ENCODE measurements at places on chromosomes 2 and 18.
A peak's percentile ranks its signal among the peaks of the same experiment; 100 is the strongest.

- peak; percentile 42 for DNase-seq
These were observed 36.9 kb downstream of the TRAK2 start for GRCh38 chr2:201414099-201415023.

- DNase-seq = peak; percentile 60
These were observed 5.4 kb downstream of the SNORC start for GRCh38 chr2:232875256-232876121.

GRCh38 chr2:226137201-226137811 is 662.3 kb downstream of the IRS1 start:
- no peak for DNase-seq

- DNase-seq = no peak
These were observed 95.8 kb downstream of the SLC25A12 start for GRCh38 chr2:171798156-171798820.

GRCh38 chr2:149410701-149411484 is 80.5 kb downstream of the LYPD6 start:
- DNase-seq = no peak

- DNase-seq = peak; percentile 73
These were observed 56.7 kb downstream of the CYRIA start for GRCh38 chr2:16608661-16609643.

GRCh38 chr2:9473308-9473984 is 905 bp upstream of the IAH1 start:
- DNase-seq = no peak

DNA sequence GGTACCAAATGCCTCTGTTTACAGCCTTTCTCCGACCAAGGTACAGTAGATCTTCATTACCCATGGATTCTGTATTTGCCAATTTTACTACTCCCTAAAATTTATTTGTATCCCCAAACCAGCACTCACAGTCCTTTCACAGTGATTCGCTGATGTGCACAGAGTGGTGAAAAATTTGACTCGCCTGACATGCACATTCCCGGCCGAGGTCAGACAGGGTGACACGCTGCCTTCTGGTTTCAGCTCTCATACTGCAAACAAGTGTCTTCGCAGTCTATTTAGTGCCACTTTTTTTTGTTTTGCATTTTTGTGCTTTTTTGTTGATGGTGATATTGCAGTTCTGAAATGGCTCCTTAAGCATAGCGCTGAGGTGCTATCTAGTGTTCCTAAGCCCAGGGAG is 71.0 kb downstream of the MAPK4 start:
- DNase-seq = no peak

GRCh38 chr2:223944166-223944702 is 901 bp downstream of the WDFY1 start:
- peak; percentile 50 for DNase-seq

DNA sequence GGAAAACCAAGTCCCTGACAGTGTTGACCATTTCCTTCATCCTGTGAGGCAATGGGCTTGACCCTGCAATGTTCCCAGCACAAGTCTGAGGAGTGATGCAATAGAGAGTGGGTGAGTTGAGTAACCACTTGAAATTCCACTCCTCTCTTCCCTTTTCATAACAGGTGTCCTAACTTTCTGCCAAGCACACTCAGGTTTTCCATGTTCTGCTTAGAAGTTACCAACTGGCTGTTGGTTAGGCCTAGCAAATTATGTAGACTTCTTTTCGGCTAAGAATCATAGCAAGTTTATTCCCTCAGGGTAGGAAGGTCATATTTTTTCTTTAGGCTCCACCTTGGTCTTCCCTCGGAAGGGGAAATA is 11.5 kb downstream of the GNLY start:
- DNase-seq = no peak

GRCh38 chr2:74555610-74556103 is 1.1 kb downstream of the DOK1 start:
- no peak for DNase-seq

DNA sequence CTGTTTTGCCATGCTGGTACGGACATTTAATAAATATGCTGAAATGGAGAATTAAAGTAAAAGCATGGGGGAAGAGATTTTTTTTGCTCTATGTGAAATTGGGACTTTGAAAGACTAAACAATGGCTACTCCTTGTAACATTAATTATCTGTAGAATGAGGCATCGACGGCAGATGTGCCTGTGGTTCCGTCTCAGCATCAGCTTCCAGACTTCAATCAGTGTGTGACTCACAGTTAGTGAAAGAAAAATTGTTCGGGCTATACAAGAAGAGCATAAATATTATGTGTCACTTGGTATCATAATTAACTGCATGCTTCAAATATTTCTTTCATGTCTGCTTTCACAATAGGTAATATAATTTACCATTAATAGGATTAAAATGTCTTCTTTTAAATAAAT is 117.0 kb upstream of the SMIM21 start:
- DNase-seq = no peak

GRCh38 chr18:44624052-44624451 is 56.6 kb upstream of the SETBP1 start:
- DNase-seq = no peak

GRCh38 chr18:75981102-75981501 is 513.9 kb downstream of the ZNF516 start:
- DNase-seq = no peak

Data from GM13977 (cell line).